Suprapubic skin (tissue), 4 donors: ENCODE measurements at places on chromosomes 1 and 21. TPM values are rescaled to one million over a fixed set of nuclear protein-coding genes. Genes with fewer than 3 reads are reported as not detected.

GRCh38 chr1:180157576-180158057 is 2.9 kb downstream of the QSOX1 start:
- no peak for DNase-seq

- no peak for DNase-seq
Measured at GRCh38 chr1:67140460-67140859, 5.7 kb upstream of the C1orf141 start.

GRCh38 chr1:194164755-194165154 is 978.3 kb upstream of the B3GALT2 start:
- no peak for DNase-seq

DNA sequence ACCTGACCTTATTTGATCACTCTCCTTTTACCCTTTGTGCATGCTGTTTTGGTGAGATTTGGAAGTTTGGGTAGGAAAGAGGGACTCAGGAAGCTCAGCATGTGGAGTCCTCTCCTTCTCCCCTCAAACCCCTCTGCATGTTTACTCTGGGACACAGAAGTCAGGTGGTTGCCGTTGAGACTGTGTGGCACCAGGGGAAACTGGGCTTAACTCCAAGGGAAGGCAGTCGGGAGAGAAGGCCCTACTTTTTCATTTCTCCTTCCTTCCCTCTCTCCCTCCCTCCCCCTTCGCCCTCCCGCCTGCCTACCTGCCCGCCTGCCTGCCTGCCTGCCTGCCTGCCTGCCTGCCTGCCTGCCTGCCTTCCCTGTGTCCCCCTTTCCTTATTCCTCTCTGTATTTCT is 34.8 kb upstream of the TTC22 start:
- peak; percentile 48 for DNase-seq

DNA sequence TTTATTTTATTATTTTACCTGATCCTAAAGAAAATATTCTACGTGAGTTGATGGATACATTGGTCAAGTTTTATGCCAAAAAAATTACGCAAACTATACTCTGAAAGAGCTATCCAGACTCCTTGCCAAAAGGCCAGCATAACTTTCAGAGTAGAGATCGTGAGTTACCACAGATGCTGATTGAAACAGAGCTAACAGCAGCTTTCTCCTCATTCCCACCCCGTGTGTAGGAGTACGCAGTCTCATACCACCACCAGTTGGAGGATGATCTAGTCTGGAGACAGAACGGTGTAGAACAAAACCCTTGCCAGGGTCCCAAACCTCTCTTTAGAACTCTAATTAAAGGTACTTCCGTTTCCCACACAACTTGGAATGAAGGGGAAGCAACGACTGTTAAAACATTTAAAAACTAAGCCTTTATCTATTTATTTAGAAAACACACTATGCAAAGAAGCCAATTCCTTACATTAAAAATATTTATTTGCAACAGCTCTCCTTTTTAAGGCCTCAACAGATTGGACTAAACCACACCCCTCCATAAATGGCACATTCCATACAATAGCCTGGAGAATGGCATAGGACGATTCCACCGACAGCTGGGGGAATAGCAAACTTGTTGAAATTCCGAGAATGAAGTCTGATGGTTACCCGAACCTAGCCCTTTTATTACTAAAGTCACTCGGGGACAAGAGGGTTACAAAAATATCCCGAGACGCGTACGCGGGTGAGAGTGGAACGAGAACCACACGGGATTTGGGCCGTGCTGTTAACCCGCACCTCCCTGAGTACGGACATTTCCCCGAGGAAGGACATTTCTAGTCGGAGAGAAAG is 1.4 kb downstream of the NUCKS1 start:
- DNase-seq: peak; percentile 89

DNA sequence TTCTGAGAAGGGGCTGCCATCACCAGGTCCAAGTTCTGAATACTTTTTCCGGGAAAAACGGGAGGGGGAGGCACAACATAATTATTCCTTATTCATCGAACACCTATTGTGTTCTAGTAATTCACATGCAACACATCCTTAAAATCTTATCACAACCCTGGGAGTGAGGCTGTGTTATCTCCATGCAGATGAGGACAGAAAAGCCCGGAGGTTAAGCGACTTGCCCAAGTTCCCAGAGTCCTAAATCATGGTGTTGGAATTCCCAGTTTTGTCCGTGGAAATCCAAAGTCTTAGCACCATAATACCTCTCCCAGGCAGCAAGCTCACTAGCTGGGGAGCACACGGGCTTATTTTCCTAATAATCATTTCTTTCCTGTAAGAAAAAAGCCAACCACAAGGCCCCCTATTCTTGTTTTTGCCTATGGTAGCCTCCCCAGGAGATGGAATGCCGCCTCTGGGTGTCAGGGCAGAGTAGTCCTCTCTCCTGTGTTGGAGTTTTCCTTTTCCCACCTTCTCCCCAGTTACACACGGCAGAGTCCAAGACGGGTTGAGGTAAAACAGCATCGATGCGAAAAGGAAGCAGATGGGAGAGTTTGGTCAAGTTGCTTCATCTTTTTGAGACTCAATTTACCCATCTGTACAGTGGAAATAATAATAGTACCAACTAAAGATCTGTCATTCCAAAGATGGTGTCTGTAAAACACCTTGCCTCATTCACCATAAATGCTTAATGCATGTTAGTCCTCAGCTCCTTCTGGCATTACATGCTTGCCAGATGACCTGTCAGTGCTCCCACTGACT is 228.0 kb upstream of the TMEM51 start:
- DNase-seq: no peak

DNA sequence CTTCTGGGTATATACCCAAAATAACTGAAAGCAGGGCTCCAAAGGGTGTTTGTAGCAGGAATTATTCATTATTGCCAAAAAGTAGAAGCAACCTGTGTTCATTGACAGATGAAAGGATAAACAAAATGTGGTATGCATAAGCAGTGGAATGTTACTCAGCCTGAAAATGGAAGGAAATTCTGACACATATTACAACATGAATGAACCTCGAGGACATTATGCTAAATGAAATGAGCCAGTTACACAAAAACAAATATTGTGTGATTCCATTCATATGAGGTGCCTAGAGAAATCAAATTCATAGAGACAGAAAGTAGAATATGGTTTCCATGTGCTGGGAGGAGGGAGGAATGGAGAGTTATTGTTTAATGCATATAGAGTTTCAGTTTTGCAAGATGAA is 86.3 kb upstream of the ARTN start:
- DNase-seq: no peak

- DNase-seq: no peak
Measured at GRCh38 chr1:59680044-59680443, 134.7 kb upstream of the HOOK1 start.

GRCh38 chr1:200075938-200076546 is 48.5 kb downstream of the NR5A2 start:
- no peak for DNase-seq

GRCh38 chr1:30684881-30685795 is 38.2 kb downstream of the MATN1 start:
- DNase-seq: no peak

DNA sequence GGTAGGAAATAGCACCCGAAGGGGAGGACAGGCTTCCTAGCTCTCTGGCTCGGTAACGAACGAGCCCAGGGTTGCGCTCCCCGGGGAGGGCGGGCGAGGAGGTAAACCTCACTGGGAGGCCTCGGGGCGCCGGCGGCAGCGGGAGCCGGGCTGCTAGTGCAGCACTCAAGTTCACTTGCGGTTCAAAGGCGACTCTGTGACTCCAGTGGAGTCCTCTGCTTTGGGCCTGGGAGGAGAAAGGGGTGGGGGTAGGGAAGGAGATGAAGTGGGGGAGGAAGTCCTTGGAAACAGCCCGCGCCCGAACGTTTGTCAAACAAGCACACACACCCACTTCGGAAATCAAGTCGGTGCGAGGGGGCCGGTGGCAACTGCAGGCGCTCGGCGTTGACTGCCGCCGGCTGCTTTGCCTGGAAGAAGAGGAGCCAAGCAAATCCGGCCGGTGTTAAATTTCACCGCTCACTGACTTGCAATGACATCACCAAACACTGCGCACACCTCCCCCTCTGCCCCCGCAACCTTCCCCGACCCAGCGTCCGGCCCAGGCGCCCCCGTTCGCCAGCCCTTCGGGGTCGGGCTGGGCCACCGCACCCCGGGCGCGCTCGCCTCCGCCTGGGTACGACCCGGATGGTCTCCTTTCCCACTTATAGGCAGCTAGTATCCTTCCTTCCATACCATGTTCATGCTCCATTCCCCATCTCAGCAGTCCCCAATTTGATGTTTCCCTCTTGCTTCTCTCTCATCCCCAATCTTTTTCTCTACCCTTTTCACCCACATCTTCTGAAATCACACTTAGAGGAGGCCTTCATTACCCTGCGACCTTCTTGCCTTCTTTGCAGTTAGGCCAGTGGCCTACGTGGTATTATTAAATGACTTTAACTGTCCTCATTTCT is at the start of gene COL24A1:
COL24A1 (minus strand) TSS at position 207 of the 890 bp plus-strand sequence. CDS start 376 bp downstream, outside the sequence.
- DNase-seq: peak; percentile 80

DNA sequence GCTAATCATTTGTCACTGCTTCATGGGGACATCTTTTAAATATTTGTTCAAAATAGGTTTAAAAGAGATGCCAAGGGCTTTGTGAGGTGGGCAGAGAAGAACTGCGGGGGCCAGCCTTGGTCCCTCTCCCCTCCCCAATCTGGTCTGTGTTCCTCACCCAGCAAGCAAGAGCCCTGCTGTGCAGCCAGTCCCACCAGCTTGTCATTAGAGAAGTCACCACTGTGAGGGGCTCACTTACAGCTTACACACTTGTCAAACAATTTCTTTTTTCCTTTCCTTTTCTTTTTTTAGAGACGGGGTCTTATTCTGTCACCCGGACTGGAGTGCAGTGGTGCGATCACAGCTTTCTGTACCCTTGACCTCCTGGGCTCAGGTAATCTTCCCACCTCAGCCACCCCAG is 10.4 kb upstream of the CDK18 start:
- no peak for DNase-seq

DNA sequence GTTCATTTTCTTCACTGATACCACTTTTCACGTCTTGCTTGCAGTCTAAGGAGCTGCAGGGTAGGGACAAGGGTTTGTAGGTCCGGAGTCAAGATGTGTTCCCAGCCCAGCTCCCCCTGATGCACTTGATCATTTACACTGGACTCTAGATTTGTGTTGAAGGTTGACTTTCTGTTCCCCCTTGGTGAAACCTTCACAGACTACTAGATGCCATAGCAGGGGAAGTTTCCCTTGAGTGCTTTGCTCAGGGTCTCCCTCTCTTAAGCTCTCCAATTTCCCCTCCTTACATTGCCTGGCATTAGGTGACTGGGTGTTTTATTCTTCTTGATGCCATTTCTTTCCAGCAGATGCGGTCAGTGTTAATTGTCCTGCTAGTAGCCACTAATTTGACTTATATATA is 8.0 kb upstream of the RAB3GAP2 start:
- no peak for DNase-seq

GRCh38 chr1:235644693-235645305 is 4.8 kb downstream of the GNG4 start:
- DNase-seq: no peak

- DNase-seq: peak; percentile 8
Measured at GRCh38 chr1:47575855-47576757, 138.3 kb downstream of the FOXD2 start.

DNA sequence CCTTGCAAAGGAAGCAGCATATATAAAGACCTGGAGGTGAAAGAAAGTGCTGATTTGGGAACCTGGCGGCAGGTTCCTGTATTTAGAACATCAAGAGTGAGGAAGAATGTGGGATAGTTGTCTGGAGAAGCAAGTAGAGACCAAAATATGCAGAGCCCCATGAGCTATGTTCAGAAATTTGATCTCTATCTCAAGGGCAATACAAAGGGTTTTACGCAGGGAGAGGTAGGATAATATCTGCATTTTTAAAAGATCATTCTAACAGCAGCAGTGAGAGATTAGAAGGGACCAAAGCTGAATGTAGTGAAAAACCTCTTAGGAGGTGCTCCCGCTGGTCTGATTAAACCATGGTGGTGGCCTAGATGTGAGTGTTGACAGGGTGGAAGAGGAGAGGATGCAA is 453.9 kb upstream of the PKN2 start:
- no peak for DNase-seq

DNA sequence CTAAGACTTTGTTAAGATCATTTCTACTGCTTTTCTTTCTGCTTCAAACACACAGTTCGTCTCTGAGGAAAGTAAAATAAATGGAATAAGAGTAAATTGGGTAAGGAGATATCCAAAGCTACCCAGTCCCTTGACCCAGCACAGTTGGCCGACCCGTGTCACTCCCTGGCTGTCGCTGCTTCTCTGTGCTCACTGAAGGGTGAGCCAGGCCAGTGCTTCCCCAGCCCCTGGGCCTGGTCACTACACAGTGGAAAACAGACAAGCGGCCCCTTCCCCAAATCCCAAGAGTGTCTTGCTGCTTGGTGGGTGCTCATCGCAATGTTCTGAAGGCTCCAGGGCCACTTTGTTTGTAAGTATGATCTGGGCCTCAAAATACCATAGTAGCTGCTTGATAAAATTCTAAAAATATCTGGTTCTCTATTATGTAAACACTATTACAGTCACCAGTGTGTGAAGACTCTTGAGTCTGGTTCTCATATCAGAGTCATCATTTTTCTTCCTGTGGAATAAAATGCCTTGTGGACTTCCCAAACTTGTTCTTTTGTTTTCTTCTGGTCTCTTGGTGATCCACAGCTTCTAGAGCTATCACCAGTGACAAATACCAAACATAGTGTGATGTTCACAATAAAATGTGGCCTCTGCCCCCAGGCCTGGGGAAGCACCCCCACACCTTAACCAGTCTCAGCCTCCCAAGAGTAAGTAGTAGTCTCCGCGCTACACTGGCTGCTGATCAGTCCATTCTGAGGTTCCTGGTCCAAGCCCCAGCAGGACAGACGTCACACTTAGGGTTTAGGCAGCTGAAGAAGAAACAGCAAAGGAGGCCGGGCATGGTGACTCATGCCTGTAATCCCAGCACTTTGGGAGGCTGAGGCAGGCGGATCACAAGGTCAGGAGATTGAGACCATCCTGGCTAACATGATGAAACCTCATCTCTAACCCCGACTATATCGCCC is 106.2 kb downstream of the DHRS3 start:
- no peak for DNase-seq

DNA sequence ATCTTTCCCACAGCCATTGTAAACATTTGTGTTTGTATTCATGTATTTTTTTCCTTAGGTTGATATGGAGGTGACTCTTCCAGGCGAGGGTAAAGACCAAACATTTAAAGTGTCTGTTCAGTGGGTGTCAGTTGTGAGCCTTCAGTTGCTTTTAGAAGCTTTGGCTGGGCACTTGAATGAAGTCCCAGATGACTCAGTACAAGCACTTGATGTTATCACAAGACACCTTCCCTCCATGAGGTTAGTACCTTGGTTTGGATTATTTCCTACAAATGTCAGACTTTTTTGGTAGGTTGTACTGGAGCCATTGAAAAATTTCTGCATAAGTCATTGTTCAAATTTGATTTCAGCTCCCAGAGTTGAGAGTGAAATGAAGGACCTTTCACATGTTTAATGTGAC is 17.4 kb downstream of the AGO4 start:
- DNase-seq: no peak

OTUD7B gene
- 11.0 TPM for total RNA-seq

CCDC17 gene
- 3.2 TPM for total RNA-seq

SYDE2 gene
- 8.4 TPM for total RNA-seq

PLCH2 gene
- total RNA-seq: 324 TPM

FCER1A gene
- total RNA-seq: 14.3 TPM
